ENCODE measurements at places on chromosomes 5 and 9.

DNA sequence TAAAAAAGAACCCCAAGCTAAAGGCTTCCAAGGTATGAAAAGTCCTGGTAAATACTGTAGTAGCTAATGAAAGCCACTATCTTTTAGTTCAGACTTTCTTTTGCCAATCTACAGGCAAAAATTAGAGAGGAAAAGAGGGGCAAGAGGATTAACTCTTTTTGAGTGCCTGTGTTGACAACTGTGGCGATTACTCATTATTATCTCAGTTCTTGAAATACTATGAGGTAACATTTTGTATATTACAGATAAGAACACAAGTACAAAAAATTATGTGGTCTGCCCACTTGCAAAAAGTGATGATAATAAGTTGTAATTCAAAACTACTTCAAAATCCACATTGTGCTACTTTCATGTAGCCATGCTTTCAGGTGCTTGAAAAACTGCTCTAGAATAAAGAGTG lies 144.0 kb downstream of the DTWD2 start:
- DNase-seq: no peak

- no peak for DNase-seq
These were observed 883.7 kb downstream of the PTPRD start for GRCh38 chr9:9729082-9729481.

DNA sequence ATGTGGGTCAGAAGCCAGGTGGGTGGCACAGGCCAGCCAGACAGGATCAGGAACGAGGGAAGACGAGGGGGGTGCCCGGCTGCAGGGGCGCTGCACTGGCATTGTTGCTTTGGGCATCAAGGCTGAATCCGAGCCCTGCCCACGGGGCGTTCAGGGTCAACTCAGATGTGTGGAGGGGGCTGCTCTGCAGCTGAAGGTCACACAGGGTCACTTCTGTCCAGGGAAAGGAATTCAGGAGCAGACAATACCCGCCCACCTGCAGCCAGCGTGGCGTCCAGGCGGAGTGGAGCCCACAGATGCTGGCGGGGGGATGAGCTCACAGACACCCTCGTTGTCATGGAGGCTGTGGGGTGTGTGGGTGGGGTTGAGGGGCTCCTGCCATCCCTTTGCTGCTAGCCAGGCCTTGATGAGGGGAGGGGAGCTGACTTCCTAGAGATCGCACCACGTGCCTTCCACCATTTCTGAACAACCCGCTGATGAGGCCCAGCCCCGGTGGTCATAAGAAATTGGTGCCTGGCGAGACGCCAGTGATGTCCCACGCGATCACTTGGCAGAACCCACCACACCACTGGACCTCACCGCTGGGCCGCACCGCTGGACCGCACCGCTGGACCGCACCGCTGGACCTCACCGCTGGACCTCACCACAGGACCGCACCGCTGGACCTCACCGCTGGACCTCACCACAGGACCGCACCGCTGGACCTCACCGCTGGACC lies 31.2 kb downstream of the MRPL36 start:
- no peak for DNase-seq

GRCh38 chr9:133854765-133855164 lies 116.6 kb upstream of the SARDH start:
- no peak for DNase-seq

DNA sequence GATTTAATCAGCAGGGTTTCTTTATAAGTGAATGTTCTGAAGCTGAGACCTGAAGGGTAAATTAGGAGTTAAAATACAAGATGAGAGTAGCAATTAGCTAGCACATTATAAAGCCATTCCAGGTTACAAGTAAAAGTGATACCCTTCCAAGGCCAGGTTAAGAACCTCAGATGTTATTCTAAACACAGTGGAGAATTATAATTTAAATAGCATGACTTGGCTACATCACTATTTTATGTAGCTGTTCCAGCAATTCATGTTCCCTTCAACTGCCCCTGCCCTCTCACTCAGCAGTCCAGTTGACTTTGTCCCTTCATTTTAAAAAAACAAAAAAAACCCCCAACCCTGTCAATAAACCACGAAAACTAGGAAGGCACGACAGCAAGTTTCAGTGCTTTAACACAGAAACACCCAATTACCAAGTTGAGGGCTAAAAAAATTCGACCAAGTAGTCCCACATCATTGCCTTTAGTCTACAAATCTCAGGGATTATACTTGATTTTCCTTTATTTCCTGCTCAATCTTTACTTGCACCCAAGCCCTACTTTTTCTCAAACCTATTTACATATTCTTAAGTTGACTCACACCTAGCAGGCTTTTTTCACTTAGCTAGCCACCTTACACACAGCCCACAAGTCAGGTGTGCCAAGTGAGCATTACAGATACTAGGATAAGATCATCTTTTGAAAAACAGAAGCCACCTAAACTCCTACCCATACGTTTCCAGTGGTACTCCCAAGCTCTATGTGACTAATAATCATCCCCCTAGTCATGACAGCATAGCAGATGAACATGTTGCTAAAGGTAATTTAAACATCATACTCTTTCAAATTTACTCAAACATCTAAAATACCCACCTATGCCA lies 3.4 kb downstream of the RPL37 start:
- DNase-seq: no peak

- no peak for DNase-seq
These were observed 45.3 kb downstream of the COL5A1 start for GRCh38 chr9:134686896-134687295.

- DNase-seq: no peak
These were observed 156.7 kb upstream of the TLX3 start for GRCh38 chr5:171152382-171152781.

- no peak for DNase-seq
These were observed 23.4 kb downstream of the SH3TC2 start for GRCh38 chr5:149039506-149039905.

DNA sequence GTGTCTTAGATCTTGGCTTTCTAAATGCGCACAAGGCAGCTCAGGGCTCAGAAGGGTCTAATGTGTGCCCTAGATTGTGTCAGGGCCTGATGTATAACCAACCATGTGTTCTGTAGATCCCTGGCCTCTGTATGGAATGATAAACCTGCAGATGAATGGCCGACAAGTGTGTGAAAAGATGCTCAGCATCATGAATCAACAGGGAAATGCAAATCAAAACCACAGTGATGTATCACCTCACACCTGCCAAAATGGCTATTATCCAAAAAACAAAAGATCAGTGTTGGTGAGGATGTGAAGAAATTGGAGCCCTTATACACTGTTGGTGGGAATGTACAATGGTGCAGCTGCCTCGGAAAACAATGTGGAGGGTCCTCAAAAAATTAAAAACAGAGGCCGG lies 489.8 kb downstream of the SEMA5A start:
- DNase-seq: no peak

DNA sequence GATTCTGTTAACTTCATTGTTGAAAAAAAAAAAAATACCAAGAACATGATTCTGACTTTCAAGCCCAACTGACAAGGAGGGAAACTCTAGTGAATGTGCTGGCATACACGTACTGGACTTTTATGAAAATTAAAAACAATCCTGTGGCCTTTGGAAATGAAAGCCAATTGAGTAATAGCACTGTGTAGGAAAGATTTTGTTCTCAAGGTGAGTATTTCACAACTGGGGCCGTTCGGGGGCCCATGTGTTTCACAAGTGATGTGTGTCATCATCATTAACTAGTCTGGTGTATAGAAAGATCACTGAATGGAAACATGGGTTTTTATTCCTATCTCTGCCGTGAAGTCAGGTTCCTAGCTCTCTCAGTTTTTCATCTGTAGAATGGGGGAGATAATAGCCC lies 605.0 kb upstream of the CLINT1 start:
- DNase-seq: no peak

Measured in stimulated activated CD4-positive, alpha-beta T cell treated with anti-CD3 and anti-CD28 coated beads, Interleukin-12 subunit alpha, Interleukin-12 subunit beta, amount 100 ng/mL, for 4 hours (primary cell).